Stimulated activated CD8-positive, alpha-beta memory T cell treated with anti-CD3 and anti-CD28 coated beads, Interleukin-4, amount 100 ng/mL, for 4 hours (primary cell): ENCODE measurements at places on chromosomes 11 and 22.

DNA sequence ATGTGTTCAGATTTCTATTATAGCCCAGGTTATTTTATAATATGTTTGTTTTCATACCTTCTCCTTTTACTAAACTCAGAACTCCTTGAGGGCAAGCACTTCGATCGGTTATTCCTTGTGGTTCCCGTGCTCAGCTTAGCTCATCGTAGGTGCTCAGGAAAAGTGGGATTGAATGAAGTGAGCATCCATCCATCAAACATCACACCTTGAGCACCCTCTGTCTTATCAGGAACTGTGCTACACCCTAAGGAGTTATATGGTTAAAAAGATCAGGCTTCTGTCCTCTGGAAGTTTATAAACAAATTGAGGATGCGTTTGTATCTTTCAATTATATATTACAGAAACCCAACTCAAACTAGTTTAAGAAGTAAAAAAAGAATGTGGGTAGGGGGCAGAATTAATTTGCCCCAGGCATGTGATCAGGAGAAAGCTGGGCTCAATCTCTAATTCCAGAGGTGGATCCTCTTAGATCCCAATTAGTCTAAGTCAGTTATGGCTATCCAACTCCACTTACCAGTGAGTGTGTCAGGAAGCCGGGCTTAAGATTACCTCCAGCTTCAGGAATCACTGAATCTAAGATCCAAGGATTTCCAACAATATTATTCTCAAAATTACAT is 59.9 kb upstream of the RRAS2 start:
- no peak for DNase-seq

- DNase-seq, result no peak
Measured at GRCh38 chr22:39266398-39267030, 21.7 kb upstream of the PDGFB start.

DNA sequence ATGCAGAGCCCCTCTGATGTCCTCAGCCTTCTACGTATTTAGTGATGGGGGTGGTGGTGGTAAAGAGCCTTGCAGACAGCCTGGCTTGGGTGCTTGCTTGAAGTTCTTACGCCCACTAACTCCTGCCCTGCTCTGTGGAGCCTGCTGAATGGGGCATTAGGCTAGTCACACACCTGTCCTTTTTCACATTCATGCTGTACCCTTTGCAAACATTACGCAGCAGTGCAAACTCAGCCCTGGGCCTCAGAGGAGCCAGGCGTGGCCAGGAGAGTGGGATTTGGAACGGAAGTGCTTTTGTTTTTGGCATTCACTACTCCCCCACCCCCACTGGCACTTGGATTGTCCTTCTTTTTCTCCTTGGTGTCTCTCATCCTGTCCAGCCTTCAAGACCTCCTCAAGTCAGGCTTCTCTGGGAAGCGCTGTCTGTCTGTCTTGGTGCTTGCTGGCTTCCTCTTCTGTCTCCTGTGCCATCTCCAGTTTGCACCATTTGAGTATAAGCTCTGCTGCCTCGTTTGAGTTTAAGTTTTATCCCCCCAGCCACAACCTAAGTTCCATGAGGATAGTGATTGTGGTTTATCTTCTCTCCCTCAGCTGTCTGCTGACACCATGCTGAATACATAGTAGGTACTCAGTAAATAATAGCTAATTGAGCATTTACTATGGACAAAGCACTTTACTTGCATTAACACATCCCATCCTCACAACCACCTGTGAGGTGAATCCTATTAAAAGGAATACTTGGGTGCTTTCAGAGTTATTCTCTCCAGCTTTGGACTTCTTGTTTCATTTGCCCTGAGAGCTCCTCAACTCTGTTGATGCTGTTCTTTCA is 26.7 kb downstream of the ZBTB16 start:
- no peak for DNase-seq

DNA sequence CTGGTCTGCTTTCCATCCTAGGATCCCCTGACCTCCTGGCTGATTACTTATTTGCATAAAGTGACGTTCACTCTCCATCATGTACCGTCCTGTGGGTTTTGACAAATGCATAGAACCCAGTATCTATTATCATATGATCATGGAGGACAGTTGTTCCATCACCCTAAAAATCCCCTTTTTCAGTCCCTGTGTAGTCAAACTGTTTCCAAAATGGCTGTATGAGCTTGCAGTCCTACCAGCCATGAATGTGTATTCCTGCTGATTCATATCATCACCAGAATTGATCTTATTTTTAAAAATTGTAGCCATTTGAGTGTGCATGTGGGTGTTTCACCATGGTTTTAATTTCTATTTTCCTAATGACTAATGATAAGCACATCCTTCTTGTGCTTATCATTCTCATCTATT is 108.8 kb downstream of the MPPED1 start:
- no peak for DNase-seq

DNA sequence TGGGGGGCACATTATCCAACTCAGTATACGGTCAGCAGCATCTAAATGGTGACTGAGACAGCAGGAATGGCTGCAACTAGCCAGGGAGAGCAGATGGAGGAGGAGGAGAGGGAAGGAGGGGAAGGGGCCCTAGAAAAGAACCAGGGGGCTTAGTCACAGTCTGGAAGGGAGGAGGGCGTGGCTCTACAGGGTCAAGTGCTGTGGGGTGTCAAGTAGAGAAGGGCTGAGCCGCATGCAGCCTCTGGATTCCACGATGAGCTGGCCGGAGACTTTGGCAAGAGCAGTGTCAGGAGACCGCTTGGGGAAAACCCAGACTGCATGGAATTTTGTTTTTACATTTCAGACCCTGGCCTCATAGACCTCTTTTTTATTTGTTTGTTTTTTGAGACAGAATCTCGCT is 25.8 kb upstream of the PPFIA1 start:
- DNase-seq, result no peak

DNA sequence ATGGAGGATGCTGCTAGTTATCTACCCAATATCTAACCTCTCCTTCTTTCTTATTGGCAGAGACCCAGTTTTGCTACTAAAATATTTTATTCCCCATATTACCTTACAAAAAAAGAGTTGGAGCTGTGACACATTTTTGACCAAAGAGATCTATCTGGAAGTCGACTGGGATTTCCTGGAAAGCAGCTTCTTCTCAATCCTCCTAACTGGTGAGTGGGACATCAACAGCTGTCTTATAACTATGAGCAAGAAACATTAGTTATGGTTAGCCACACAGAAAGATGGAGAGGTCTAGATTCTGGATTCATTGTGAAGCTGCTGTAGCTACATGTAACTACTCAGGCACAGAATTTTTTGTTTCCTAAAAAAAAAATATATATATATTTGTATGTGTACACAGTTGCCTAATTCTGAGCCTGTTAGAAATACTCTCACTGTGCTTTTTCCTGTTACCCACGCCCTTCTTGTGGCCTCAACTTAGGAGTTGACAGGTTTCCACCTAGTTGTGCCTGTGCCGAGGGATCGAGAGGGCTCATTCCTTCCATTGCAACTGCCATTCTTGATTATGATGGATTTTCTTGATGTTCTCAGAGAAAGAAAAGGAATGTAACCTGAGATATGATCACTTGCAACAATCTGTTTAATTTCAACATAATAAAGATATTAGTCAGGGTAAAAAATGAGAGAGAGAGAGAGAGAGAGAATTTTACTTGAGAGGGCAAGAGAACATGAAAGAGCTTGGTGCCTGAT is 142.0 kb downstream of the SLC17A6 start:
- no peak for DNase-seq

- no peak for DNase-seq
Measured at GRCh38 chr22:44773082-44773481, 20.7 kb downstream of the ARHGAP8 start.

GRCh38 chr11:19276859-19277808 is 36.4 kb upstream of the E2F8 start:
- DNase-seq, result no peak

DNA sequence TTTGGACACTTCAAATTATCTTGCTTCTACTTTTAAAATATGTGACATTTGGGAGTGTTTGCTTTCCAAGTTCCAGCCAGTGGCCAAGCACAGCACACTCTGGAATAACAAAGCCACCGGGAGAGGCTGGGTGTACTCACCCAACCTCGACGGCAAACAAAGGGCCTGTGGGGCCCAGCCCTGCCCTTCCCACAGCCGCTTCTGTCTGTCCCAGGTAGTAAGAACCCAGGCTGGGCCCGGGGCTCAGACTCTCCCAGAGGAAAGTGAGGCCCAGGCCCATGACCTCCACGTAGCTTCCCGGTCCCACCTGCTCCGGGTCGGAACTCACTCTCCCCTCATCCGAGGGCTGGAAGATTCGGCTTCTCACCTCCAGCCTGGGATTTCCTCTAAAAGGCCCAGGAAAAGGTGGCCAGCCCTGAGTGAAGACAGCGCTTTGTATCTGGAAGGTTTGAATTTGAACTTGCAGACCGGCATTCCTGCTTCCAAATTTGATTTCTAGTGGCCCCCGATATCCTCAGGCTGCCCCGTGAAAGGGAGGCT is 93.5 kb downstream of the CELSR1 start:
- DNase-seq, result no peak

DNA sequence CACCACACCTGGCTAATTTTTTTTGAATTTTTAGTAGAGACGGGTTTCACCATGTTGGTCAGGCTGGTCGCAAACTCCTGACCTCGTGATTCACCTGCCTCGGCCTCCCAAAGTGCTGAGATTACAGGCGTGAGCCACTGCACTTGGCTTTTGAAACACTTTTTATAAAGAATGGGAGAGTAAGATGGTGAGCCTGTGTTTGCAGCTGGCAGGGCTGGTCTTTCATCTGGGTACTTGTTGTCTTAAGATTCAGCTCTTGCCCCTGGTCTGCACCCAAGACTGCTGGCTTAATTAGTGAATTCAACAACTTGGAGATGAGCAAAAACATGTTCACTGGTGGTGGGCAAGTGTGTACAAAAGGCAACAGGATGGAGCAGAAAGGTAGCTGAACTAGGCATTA is 4.0 kb downstream of the TSPAN18 start:
- DNase-seq, result no peak

DNA sequence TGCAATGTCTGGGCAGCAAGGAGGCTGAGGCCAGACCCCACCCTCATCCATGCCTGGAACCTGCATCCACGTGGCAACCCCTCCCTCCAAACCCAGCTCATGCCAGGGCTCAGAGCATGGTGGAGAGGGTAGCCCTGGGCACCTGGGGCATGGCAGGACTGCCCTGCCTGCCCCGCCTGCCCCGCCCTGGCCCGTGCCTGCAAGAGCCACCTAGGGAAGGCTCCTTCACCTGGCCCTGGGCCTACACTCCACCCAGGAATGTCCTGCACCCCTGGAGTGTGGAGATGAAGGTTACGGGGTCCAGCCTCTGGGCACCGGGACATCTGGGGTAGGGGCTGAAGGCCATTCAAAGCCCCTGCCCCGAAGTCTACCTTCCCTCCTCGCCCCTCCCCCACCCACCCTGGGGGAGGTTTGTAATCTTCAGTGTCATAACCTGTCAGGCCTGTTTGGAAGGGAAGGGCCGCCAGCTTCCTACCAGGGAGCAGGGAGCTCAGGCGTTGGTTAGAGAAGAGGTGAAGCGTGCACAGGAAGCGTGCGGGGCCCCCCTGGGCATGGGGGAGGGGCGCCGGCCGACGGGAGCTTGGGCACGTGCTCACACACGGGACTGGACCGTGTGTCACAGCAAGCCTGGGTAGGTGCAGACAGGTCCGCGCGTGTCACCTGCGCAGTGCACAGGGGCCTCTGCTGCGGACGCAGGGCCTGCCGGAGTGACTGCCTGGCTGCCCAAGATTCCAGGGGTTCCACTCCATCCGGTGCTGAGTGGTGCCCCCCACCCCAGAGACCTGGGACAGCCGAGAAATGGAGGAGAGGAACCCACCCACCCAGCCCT is 30.7 kb upstream of the TH start:
- DNase-seq, result no peak

DNA sequence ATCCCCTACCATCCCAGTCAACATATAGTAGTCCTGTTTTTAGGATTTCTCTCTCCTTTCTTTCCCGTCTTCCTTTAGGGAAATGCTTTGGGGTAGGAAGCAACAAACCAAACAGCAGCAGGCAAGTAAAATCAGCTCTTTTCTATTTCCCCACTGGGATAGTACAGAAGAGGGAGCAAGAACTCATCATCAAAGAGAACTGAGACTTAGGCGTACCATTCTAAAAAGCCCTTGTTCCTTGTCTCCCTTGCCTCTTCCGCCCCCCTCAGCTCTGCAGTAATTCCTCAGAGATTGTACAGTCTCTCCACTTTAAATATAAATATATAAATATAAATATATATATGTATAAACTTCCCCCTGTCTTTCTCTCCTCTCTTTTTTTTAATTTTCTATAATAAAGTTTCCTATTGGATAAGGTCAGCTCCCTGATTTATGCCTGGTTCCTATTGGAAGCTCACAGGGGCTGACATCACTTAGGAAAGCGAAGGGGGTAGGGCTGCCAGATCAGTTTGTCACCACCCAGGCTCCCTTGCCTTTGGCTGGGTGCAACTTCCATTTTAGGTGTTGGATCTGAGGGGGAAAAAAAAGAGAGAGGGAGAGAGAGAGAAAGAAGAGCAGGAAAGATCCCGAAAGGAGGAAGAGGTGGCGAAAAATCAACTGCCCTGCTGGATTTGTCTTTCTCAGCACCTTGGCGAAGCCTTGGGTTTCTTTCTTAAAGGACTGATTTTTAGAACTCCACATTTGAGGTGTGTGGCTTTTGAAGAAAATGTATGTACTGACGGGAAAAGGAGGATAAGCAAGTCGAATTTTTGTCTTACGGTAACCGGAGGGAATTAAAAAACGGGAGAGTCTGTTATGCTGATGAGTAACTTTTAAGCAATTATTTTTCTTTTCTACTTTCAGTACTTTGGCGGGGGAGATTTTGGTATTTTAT is at the start of gene CTNND1:
CTNND1 (plus strand) TSS at position 502 of the 934 bp plus-strand sequence. CDS start 29,677 bp downstream, outside the sequence.
- no peak for DNase-seq
